Frontal cortex (tissue), 4 donors: ENCODE measurements at places on chromosomes 2 and 18. TPM values are rescaled to one million over a fixed set of nuclear protein-coding genes. Genes with fewer than 3 reads are reported as not detected.

Gene SLC16A14
- 62.0 TPM for total RNA-seq

Gene AKAIN1
- total RNA-seq: 4.5 TPM

Gene RSAD2
- 3.3 TPM for total RNA-seq

Gene PSMA8
- not detected for total RNA-seq

Gene TRPM8
- total RNA-seq: 0.41 TPM

Gene KLHL14
- total RNA-seq: 53.0 TPM

Gene FLACC1
- 2.4 TPM for total RNA-seq

Gene HOXD8
- total RNA-seq: not detected

Gene KIAA2012
- total RNA-seq: 0.82 TPM

Gene PID1
- 36.7 TPM for total RNA-seq

Gene TGFA
- 14.3 TPM for total RNA-seq

Gene WNT10A
- total RNA-seq: not detected

Gene SNORC
- total RNA-seq: 2.4 TPM

Gene MYCN
- total RNA-seq: 70.5 TPM

Gene CARF
- 20.0 TPM for total RNA-seq

Gene GYPC
- 19.6 TPM for total RNA-seq

Gene LPIN1
- 28.1 TPM for total RNA-seq

Gene CAPN14
- total RNA-seq: 0.82 TPM

Gene KLHL41
- total RNA-seq: 4.1 TPM

Gene SP140
- total RNA-seq: 0.82 TPM

Gene LDLRAD4
- total RNA-seq: 60.7 TPM

Gene GRB14
- total RNA-seq: 15.1 TPM

Gene AQP12B
- total RNA-seq: not detected

Gene DTNA
- total RNA-seq: 46.5 TPM

Gene CHST9
- 2.4 TPM for total RNA-seq

Gene NDUFAF7
- total RNA-seq: 26.1 TPM

Gene GRHL1
- total RNA-seq: 4.9 TPM

Gene UNC80
- 9.4 TPM for total RNA-seq

Gene UGT1A9
- total RNA-seq: not detected

Gene CYP26B1
- 0.82 TPM for total RNA-seq

Gene IGFBP2
- 253 TPM for total RNA-seq

Gene HS6ST1
- 51.8 TPM for total RNA-seq

Gene TMEM247
- not detected for total RNA-seq

Gene LIPG
- 10.2 TPM for total RNA-seq

Gene ACTG2
- total RNA-seq: 0.82 TPM

Gene UGT1A8
- not detected for total RNA-seq

Gene TEKT4
- total RNA-seq: under 0.01 TPM

Gene FAM110C
- total RNA-seq: 8.6 TPM

Gene ACMSD
- total RNA-seq: not detected

Gene C2orf80
- 38.3 TPM for total RNA-seq

Gene GRP
- total RNA-seq: 22.8 TPM

Gene IL37
- total RNA-seq: not detected

Gene C18orf32
- total RNA-seq: 65.2 TPM

Gene TMEFF2
- 37.5 TPM for total RNA-seq

Gene RAX
- not detected for total RNA-seq

Gene RGPD4
- total RNA-seq: not detected

Gene RNF152
- total RNA-seq: 106 TPM

Gene SLC11A1
- total RNA-seq: 0.82 TPM

Gene MDH1B
- total RNA-seq: 4.5 TPM

Gene UPP2
- 1.6 TPM for total RNA-seq

Gene TUBA3E
- not detected for total RNA-seq

Gene KCTD18
- total RNA-seq: 12.6 TPM

Gene ASXL3
- 87.2 TPM for total RNA-seq

Gene HOXD1
- not detected for total RNA-seq

Gene CTAGE1
- not detected for total RNA-seq
